ENCODE measurements at places on chromosomes 3 and 15.

DNA sequence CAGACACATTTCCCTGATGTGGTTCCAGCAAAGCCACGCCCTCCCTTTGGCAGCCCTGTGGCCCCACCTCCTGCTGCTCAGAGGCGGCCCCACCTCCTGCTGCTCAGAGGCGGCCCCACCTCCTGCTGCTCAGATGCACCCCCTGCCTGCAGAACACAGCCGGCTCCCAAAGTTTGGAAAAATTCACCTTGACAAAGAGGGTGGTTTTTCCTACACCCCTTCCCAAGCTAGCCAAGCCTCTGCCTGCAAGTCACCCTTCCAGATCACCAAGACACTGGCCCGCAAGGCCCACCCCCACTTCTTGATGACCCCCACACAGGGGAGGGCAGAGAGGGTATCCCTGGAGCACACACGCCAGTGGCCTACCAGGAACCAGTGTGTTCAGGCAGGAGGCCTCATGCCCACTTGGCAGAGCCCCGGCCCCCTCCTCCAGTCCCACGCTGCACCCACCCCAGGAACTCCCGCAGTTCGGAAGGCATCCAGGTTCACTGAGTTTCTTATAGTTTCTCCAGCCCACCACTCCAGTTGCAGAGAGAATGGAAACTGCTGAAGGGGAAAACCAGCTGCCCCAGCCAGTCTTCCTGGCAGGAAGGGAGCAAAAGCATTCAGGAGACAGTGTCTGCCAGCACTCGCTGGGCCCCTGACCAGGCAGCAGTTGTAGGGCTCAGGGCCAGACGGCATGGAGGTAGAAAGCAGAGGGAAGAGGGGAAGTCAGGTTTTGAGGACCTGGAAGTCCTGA is 2.3 kb upstream of the HAPLN3 start:
- DNase-seq: peak; percentile 79

DNA sequence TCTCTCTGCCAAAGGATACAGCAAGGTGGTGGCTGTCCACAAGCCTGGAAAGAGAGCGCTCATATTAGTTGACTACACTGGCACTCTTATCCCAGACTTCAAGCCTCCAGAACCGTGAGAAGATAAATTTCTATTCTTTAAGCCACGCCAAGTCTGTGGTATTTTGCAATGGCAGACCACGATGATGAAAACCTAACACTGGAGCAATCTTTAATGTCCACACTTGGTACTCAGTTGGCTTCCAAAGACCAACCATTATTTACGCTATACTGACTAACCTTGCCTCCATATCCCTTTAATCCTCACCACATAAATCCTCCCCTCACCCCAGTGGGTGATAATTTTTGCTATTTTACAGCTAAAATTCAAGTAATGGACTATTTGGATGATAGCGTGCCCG is 16.9 kb upstream of the LACTB start:
- DNase-seq: no peak

DNA sequence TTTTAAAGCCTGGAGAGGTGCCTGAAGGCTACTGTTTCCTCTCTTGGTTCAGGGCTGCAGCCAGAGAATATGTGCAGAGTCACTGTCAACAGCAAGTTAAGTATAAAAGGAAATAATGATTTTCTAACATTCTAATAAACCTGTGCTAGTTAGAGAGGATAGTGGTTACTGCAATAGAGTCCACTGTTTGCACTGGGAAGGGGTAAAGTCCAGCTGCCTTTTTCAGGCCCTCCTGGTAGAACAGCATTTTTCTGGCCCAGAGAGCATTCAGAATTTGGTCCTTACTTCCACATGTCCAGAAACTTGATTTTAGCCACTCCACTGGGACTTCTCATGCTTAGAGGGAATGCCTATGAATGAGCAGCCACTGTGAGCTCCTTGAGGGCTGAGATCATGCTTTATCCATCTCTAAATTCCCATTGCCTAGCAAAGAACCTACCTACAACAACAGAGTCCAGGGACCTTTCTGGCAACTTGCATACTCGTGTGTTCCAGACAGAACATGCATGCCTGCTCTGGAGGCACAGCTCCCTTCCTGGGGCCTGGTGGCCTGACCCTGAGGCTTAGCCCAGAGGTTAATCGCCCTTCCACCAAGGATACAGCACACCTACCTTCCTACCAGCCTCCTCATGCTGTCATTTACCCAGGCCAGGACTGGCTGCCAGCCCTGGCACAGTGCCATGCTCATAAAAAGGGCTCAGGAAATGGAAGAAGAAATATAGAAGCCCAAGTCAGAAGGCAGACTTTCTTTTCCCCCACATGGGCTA is 50.3 kb upstream of the ATP13A3 start:
- DNase-seq: no peak

- DNase-seq: no peak
Observed at GRCh38 chr3:133209871-133210550, 171.8 kb downstream of the TMEM108 start.

GRCh38 chr15:86849136-86849535 is 769.5 kb downstream of the AGBL1 start:
- DNase-seq: no peak

GRCh38 chr15:59304034-59304795 is 68.5 kb downstream of the MYO1E start:
- no peak for DNase-seq

DNA sequence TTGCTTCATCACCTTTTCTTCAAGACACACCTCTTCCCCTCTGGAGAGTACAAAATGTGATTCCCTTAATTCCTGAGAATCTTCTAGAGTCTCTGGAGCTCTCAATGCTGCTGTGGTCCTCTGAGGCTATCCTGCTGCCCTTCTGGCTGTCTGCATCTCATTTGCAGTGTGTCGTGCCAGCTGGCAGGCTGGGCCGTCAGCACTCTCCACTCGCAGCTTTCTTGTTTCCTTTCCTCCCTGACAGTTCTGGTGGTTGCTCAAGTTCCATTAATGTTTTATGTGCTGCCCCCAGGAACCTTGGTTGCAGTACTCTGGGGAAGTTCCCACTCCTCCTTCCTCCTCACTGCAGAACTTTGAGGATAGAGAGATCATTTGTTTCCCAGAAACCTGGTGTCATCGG is 210.8 kb upstream of the ROPN1 start:
- DNase-seq: peak; percentile 15

DNA sequence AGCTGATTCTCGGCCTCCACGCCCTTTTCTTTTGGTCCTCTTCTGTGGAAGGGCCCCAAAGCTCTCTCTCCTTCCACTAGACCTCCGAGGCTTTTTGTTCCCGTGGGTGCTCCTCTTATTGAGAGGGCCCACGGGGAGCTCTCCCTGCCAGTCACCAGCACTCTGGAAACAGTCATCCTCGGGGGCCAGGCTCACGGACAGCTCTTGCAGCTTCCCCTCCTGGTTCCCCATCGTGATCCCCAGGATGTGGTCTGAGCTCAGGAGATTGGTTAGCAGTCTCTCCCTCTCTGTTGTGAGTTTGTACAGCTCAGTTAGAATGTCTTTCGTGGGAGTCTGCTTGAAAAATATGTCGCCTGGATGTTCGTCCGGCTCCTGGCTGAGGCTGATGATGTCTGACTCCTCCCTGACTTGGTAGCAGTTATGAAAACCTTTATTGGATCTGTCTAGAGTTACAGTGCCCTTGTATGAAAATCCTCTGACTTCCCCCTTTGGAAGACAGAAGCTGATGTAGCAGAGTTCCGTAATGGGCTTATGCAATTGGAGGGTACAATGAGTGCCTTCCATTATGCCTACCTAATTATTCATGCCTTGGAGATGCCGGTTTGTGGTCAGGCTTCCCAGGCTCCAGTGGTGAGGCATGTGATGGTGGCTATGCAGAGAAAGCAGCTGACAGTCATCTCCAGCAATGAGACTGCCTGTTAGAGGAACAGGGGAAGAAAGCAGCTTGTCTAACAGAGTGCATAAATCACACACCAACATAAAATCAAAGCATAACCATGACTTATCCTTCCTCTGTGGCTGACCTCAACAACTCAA is 40.0 kb downstream of the FMN1 start:
- DNase-seq: no peak

DNA sequence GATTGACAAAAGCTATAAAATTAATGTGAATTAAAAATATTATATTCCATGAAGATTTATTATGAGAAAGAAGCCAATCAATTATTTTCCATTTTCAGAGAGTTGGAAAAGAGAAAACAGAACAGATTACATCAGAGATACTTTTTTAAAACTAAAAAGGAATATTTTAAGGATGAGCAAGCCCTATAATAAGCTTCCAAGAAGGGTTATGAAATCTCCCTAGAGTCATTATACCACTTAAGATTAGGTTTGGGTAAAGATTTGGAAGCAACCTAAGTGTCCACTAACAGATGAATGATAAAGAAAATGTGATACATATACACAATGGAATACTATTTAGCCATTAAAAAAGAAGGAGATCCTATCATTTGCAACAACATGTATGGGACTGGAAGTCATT is 51.6 kb upstream of the FSIP1 start:
- no peak for DNase-seq

DNA sequence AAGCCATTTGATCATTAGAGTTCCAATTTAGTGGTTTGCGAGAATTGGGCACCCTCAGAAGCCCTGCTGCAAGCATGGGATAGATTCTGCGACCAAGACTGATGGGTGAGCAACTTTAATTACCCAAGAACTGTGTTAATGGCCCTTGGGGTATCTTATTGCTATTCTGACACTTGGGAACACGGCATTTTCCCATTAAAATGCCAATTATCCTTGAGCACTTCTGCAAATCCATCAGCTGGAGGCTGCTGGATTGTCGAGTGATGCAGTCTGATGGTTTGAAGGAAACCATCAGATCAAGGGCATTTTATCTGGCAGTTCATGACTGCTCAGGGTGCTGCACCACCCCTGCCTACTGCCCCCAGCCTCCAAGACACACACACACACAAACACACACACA is 183.6 kb upstream of the PROK2 start:
- DNase-seq: peak; percentile 84

Data from renal pelvis (tissue), 12 donors.